Activated CD8-positive, alpha-beta T cell treated with anti-CD3 and anti-CD28 coated beads for 36 hours (primary cell): ENCODE measurements at places on chromosomes 6 and 20. TPM values are rescaled to one million over a fixed set of nuclear protein-coding genes. Genes with fewer than 3 reads are reported as not detected.

DNA sequence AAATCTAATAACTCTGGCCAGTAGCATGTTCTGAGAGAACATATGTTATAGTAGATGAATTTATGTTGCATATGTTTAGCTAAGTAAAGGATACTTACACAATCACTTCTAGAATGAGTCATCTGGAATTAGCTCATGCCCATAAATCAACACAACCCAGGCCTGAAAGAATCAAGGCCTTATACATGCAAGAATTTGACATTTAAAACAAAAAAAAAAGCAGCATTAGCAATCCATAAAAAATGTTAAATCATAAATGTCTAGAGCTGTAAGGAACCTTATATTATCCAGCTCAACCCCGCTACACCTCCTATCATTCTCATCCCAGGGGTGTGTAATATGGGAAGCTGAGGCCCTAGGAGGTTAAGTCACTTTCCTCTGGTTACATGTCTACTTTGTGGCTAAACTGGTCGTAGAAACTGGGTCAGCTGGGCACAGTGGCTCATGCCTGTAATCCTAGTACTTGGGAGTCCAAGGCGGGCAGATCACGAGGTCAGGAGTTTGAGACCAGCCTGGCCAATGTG is 105.2 kb upstream of the CARMIL1 start:
- no peak for DNase-seq

- DNase-seq, result no peak
These were observed 21.0 kb upstream of the RSPH4A start for GRCh38 chr6:116595247-116595646.

AVP gene
- total RNA-seq, result not detected

DNA sequence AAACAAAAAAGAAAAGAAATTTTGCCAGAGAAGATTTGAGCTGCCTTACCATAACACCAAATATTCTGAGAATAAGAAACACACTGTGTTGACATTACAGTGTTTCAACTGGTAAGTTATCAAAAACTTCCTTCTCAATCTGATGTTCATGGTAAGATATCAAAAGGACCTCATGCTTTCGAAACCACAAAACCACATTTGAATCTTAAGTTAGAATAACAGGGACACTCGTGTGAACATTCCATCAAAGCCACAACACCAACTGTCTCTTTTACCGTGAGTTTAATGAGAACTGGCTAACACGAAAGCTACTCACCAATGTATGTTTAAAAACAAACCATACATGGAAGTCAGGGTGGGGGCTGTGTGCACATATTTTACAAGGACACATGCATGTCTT is 73.0 kb upstream of the OPRM1 start:
- DNase-seq, result no peak

- no peak for DNase-seq
These were observed 8.5 kb upstream of the RSPO4 start for GRCh38 chr20:1010659-1011058.

DNA sequence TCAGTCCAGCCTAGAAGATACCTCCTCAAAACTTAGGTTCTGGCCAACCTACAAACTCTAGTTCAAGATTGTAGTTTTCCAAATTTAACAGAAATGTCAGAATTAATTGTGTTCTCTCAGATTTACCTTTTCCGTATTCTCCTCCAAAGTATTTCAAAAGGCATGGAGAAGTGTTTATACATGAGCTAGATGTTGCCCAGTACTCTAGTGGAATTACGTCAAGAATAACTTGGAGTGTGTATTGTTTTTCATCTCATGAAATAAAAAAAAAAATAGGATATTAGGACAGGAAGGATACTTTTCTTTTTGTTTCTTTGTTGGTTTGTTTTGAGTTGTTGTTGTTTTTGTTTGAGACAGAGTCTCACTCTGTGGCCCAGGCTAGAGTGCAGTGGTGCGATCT is 32.3 kb upstream of the MARCKS start:
- no peak for DNase-seq

- DNase-seq, result no peak
These were observed 129.2 kb upstream of the PCSK2 start for GRCh38 chr20:17097603-17098002.
